ENCODE measurements at places on chromosomes 5 and 9.

- DNase-seq = no peak
Observed at GRCh38 chr9:99027443-99027842, 77.5 kb upstream of the TGFBR1 start.

DNA sequence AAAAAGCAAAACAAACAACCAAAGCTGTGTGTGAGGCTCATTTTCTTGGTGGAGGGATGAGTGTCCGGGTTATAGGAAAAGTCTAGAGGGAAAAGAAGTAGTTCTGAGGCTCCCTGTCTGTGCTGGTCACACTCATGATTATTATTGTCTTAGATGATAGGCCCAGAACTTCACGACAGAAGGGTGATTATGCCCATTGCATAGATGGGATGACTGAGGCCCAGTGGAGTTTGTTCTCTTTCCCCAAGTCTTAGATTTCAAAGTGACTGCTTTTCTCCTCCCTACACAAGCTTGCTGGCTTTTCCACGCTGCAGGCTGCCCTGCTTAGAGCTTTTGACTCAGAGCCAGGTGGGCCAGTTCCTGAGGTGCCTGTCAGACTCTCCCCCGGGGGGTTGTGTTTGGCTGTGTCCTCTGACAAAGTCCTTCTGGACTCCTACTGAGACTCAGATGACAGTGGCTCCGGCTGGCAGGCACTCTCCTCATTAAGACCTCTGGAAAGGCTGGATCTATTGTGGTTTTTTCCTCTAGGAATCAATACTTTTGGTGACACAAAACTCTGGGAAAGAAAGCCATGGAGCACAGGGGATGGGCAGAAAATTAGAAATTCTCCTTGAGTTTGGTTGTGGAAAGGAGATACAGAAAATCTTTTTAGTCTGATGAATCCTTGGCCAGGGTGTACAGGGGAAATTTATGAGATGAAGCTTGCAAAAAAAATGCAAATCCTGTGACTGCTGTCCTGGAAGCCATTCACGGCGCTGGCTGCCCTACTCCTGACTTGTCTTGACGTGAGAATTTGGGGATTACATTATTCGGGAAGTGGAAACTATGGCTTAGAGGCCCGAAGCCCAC lies 120.9 kb downstream of the NSG2 start:
- DNase-seq = no peak

- no peak for DNase-seq
Observed at GRCh38 chr9:131410044-131410491, 16.2 kb downstream of the PRRC2B start.

DNA sequence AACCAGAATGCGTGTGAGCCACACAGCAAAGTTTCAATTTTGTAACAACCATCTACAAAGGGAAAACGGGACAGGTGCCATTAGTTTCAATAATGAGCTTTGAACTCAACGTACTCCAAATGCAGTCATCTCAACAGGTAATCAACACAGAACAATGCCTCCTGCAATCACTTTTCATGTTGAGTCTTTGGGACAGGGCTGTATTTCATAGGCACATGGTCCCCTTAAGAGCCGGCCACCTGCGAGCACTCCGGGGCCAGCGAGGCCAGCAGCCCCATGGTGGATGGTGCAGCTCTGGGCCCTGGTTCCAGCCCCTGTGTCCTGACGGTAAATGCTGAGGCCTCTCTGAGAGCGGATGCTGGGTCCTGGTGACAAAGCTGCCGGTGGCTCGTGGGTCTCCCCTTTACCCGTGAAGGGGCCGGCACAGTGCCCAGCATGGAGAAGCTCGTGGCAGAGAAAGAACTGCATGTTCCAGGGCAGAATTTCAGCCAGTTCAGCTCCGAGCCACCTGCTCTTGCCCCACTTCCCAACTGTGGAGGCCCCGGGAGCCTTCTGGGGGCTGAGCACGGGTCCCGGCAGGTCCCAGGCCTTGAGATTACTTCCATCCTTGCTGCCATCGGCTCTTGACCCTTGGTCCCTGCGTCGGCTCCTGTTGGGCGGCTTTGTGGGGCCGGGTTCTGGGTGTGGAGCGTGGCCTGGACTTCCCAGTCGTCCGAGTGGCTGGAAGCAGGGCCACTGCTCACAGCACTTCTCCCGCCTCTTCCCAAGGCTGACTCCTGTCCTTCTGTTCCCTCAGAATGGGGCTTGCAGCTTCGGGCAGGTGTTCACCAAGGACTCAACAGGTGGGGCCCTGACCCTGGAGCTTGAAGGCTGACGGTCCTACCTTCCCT lies 26.1 kb upstream of the RNU6ATAC start:
- DNase-seq = no peak

DNA sequence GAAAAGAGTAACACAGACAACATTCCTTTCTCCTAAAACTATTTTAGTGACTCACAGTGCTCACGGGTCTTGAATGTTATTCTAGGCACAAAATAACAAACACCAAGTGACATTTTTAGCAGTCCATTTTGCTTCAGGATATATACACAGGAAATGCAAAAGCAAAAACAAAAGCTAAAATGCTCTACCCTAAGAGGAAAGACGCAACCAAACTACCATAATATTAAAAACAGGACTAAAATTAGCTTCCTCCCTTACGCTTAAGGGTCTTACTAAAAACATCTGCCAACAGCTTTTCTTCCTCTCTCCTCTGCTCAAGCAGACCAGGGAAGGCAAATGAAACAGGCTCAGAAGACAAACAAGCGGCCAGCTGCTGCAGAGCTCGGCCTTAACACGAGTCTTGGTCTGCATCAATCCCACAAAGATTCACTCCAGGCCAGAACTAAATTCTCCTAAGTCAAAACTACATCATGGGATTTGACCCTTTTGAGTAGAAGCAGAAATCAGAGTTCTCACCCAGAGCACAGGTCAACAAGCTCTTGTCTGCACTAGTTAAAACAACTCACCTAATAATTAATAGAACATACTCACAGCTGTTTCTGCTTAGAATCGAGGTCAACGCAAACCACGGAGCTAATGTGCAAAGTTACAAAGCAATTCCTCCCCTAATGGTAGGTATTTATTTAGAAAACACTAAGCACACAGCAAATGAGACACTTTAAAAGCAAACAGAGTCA lies 62.3 kb downstream of the RAPGEF1 start:
- peak; percentile 55 for DNase-seq

DNA sequence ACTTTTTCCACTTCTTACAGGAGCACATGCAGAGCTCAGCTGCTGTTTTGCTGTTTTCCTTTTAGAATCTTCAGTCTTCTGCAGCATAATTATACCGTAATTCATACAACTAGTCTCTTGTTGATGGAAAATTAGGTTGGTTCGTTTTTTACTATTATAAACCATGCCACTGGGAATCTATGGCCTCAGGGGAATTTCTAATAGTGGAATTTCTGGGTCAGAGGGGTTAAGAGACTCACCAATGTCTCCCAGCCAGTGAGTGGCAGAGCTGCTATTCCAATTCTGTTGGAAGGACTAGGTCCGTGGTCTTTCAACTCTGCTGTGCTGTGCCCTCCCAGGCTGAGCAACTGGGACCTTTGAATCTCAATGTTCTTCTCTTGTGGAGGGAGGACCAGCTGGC lies 282.5 kb downstream of the ZSWIM6 start:
- no peak for DNase-seq

DNA sequence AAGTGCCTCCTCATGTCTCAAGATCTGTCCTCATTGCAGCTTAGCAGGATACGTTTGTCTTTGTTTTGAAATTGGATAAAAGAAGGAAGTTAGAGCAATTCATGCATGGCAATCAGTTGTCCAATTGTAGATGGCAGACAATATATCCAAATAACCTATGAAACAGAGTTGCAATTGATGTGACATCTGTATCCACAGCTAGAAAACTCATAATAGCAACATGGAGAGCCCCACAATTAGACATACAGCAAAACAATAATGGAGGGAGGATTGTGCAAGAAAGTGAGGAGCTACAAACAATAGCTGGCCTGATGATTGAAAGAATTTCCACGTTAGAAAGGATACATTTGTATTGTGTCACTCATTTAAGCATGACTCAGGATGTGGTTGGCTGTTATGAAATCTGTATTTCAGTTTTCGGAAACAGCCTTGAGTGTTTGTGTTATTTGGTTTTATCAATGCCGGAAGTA lies 132.0 kb downstream of the FAM174A start:
- DNase-seq = no peak

DNA sequence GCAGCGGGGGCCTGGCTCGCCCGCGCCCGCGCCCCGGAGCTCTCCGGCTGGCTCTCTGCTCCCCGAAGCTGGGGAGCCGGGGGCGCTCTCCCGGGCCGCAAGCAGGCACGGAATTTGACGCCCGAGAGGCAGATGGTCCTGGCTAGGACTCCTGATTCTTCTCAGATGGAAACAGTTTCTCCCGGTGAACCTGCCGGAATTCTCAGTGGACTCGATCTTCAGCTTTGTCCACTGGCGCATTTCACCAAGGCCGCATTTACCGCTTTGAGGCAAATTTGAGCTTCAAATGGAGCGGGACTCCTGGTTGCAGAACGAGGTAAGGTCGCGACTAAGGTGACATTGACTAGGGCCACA lies 305.7 kb upstream of the KCNN2 start:
- DNase-seq = no peak

DNA sequence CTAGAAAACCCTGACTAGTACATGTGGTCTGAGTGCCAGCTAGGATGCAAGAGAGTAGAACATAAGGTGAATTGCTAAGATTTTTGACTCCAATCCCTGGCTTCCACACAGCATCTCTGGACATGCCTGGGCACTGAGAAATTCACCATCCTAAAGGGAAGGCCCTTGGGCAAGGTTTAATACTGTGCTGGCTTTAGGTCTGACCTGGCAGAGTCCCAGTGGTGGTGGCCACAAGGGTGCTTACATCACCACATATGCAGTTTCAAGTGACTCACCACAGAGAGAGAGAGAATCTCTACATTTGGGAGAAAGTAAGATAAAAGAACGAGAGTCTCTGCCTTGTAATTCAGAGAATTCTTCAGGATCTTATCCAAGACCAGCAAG lies 661.6 kb upstream of the C9orf72 start:
- no peak for DNase-seq

DNA sequence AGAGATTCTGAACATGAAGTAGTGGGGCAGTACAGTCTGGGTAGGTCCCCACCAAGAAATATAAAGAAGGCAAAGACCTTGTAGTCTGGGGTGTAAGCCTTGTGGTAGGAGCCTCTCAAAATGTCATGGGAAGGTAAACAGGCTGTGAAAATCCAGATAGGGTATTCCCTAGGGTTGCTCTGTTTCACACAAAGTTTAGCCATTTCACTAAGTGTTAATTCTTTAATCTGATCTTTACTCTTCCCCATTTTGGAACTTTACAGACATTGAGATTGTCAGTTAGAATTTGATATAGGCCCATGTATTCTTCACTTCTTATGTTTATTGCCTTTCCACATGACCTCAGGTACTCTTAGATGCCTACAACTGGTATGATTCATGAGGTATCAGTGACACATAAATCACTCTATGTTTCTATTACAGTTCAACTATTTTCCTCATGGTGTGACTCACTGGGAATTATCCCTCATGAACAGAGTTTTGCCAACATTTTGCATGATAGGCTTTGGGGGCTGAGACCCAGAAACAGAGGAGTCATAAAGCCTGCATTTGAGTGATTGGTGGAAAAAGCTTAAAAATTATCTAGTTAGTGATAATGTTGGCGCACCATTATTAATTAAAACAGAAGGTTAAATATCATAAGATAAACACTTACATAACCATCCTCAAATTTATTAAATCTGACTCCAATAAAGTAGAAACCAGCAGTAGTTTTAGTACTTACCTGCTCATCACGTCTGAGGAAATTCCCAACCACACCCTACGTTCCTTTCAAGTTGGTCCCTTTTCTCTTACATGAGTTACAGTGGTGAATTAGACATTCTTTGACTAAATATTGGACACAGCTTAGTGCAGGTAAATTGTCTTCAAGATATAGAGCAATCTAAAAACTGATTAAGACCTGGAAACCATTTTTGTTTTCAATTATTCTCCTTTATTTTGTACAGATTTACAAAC lies 399.8 kb upstream of the MEF2C start:
- DNase-seq = no peak

DNA sequence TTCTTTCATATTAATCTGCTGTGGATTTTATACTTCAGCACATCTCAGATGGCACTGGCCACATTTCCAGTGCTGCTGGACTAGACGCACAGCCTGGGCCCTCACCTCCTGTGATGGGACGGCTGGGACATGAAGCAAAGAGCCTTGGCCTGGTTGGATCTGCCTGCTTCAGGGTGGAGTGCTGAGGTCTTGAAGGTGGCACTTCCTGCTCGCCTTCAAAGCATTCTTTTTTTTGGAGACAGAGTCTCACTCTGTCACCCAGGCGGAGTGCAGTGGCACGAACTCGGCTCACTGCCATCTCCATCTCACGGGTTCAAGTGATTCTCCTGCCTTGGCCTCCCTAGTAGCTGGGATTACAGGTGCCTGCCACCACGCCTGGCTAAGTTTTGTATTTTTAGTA lies 73.1 kb downstream of the RAPGEF1 start:
- no peak for DNase-seq

GRCh38 chr5:145637396-145637795 lies 197.7 kb downstream of the PRELID2 start:
- no peak for DNase-seq

- no peak for DNase-seq
Observed at GRCh38 chr9:34671307-34671706, 8.8 kb upstream of the CCL27 start.

DNA sequence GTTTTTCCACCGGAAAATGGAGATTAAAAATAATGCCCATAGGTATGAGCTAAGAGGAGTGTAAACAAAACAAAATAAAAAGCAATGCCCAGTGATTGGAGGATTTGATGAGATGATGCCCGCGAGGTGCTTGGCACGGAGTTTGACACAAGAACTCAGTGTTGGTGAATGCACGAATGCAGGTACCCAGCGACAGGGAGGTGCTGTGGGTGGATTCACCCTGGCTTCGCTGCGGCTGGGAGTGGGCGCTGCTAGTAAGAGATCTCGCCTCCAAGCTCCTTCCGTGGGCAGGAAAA lies 526 bp upstream of the STXBP1 start:
- no peak for DNase-seq

DNA sequence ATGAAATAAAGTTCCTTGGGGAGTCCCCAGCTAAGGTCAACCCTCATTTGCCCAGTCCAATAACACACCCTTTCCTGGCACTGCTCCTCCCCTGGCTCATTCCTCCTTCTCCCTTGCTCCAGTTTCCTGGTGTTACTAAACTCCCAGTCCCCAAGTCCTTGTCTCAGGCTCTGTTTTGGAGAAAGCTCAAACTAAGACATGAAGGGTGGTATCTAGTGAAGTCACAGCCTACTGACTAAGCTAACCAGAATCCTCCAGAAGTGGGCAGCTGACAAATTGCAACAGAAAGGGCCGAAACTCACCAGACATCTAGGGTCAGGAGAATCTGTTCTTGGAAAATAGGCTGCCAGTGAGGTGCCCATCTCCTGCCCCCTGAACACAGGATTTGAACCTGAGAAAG lies 118.7 kb upstream of the NEK6 start:
- no peak for DNase-seq
